NCI-H446 (cell line): ENCODE measurements at places on chromosomes 6 and 20.

DNA sequence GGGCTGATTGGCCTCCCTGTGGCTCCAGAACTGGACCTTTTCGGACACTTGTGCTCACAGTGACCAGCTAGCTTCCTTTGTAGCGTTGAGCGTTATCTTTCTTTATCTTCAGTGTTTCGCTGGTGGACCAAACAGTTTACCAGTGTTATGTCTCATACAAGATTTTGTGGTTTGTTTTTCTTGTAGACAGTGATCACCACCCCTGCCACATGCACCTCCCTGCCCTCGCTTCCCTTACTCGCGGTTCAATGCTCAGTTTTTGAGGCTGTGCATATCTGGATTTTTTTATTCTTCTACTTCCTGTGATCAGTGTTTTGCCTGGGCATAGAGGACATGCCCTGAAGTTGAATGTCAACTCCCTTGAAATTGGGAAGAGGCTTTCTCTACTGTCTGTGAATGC lies 16.4 kb downstream of the MYT1 start:
- no peak for DNase-seq

DNA sequence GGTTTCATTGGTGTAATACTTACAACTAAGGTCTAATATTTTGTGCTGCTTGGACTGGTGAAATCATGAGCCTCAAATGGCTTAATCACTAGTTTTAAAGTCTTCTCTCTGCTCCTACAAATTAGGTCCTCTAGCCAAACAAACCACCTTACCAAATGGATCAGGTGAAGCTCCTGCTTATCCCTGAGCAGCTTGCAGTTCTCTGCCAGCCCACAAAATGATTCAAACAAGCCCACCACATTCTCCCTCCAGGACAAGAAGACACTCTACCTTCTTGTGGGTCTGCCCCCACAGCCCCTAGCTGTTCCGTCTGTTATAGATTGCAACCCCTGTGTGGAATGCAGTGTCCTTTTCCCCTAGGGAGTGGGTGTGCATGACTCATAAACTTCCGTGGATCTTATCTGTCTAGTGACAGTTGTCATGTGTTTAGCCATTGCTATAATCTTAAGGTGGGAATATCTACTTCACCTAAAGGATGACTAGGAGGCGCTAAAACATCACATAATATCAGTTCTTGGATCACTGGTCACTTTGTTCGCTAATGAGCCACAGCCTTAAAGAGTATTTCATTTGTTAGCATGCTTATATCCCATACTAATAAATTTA lies 940.5 kb upstream of the MANEA start:
- peak; percentile 53 for DNase-seq

DNA sequence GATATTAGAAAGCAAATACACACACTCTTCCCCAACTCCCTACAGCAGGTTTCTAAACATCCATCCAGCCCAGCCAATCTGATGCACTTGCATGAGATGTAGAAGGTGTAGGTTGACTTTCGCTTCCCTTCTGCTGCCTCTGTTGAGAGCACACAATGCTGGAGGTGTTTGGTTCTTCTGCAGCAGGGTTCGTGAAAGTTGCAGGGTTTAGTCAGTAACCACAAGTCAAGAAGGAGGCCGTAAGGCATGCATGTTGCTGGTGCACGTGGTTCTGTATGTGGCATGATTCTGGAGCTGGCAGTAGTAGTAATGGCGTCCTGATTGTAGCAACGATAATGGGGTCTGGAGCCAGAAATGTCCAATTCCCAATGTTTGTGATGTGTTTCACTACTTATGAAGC lies 53.0 kb downstream of the DEK start:
- DNase-seq: no peak

GRCh38 chr20:19624221-19624965 lies 133.7 kb upstream of the RIN2 start:
- DNase-seq: no peak

DNA sequence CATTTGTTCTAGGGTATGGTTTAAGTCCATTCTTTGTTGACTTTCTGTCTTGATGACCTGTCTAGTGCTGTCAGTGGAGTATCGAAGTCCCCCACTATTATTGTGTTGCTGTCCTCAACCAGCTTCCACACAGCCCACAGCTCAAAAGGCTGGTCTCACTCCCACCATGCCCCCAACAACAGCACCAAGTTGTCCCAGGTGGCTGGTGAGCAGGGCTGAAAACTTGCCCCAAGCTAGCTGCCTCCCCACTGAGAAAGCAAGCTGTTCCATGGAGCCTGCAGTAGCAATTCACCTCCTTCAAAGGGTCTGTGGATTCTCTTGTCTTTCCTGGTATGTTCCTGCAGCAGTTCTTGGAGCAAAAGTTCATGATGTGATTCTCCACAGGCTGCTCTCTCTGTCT lies 221.0 kb downstream of the SYNDIG1 start:
- no peak for DNase-seq

- DNase-seq: no peak
Observed at GRCh38 chr20:59175861-59176260, 12.2 kb downstream of the ZNF831 start.

GRCh38 chr6:80553071-80553740 lies 446.7 kb downstream of the BCKDHB start:
- DNase-seq: no peak

- DNase-seq: no peak
Observed at GRCh38 chr6:166958926-166959861, 2.8 kb upstream of the RNASET2 start.
